Pancreas (tissue), 10 donors: ENCODE measurements at places on chromosomes 1 and 21. TPM values are rescaled to one million over a fixed set of nuclear protein-coding genes. Genes with fewer than 3 reads are reported as not detected.

- DNase-seq: no peak
These were observed 37.3 kb upstream of the SIPA1L2 start for GRCh38 chr1:232667094-232667777.

DNA sequence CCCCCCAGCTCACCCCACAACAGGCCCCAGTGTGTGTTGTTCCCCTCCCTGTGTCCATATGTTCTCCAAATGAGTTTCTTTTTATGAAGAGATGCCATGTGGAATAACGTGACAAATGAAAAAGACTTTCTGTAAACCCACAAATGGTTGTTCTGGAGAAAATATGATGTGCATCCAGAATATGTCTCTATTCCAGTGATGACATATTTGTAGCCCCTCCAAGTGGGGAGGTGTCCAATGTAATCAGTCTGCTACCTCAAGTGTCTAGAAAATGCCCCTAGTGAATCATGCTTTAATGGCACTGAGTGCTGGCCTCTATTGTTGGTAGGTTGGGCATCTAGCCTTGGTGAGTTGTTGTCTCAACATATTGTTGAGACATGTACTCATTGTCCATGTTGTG lies 179.6 kb downstream of the KCNK2 start:
- no peak for DNase-seq

DNA sequence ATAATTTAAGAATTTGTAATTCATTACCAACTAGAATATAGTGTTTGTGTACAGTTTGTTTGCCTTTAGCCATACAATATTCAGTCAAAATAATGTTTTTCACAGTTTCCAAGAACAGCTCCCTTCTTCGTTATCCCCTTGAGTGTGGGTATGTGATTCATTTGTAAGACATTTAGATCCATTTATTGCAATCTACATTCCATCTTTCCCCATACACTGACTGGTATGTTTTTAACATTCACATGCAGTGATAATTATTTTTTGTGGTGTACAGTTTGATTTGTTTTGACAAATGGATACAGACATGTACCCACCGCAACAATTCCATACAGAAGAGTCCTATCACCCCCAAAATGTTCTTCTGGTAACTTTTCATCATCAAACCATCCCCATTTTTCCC lies 589.1 kb upstream of the ADAMTS5 start:
- no peak for DNase-seq

- no peak for DNase-seq
These were observed 41.7 kb upstream of the RAB4A start for GRCh38 chr1:229229137-229229720.

DNA sequence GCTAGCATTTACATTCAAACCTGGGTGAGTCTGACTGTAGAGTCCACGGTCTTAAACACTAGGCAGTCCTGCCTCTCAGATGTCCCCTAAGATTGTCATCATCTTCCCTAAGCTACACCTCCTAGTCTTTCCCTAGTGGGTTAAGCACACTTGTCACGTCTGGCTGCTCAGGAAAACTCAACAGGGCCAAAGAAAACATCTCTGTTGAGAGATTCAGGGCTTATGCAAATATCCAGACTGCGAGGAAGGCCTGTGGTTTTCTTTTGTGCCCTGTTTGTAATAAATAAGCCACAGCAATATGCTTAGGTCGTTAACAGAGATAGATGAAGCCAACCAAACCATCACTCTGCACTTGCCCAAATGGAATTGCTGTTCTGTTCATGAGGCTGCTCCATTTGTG lies 472.6 kb upstream of the DEPDC1 start:
- no peak for DNase-seq

The IVL gene
- polyA plus RNA-seq: not detected

- DNase-seq: no peak
These were observed 29.6 kb downstream of the DISP1 start for GRCh38 chr1:222844411-222844779.

GRCh38 chr1:110765640-110766335 lies 91.0 kb upstream of the KCNA3 start:
- DNase-seq: no peak

The CFAP74 gene
- 0.08 TPM for polyA plus RNA-seq
